Mucosa of descending colon (tissue), 3 donors: ENCODE measurements at places on chromosomes 1 and 21. TPM values are rescaled to one million over a fixed set of nuclear protein-coding genes. Genes with fewer than 3 reads are reported as not detected.

DNA sequence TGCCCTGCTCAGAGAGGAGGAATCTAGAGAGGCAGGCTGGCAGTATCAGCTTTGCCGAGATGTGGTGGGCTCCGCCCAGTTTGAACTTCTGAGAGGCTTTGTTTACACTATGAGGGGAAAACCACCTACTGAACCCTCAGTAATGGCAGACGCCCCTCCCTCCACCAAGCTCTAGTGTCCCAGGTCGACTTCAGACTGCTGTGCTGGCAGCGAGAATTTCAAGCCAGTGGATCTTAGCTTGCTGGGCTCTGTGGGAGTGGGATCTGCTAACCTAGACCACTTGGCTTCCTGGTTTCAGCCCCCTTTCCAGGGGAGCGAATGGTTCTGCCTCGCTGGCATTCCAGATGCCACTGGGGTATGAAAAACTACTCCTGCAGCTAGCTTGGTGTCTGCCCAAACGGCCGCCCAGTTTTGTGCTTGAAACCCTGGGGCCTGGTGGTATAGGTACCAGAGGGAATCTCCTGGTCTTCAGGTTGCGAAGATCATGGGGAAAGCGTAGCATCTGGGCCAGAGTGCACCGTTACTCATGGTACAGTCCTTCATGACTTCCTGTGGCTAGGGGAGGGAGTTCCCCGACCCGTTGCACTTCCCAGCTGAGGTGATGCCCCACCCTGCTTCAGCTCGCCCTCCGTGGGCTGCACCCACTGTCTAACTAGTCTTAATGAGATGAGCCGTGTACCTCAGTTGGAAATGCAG is 43.6 kb downstream of the C21orf91 start:
- DNase-seq: peak; percentile 35

The THEMIS2 gene
- total RNA-seq: 3.8 TPM

GRCh38 chr1:43957407-43958040 is 10.8 kb downstream of the IPO13 start:
- no peak for DNase-seq

The PRRC2C gene
- total RNA-seq: 138 TPM

The CLCA1 gene
- 1,288 TPM for total RNA-seq

The LDLRAD1 gene
- 0.39 TPM for total RNA-seq

The KLF17 gene
- not detected for total RNA-seq

The S100A16 gene
- total RNA-seq: 79.9 TPM

The HSF2BP gene
- 0.48 TPM for total RNA-seq

The HFM1 gene
- total RNA-seq: 0.12 TPM

The FMO2 gene
- 6.1 TPM for total RNA-seq

The CDA gene
- total RNA-seq: 33.9 TPM

The SPRR2A gene
- total RNA-seq: not detected

DNA sequence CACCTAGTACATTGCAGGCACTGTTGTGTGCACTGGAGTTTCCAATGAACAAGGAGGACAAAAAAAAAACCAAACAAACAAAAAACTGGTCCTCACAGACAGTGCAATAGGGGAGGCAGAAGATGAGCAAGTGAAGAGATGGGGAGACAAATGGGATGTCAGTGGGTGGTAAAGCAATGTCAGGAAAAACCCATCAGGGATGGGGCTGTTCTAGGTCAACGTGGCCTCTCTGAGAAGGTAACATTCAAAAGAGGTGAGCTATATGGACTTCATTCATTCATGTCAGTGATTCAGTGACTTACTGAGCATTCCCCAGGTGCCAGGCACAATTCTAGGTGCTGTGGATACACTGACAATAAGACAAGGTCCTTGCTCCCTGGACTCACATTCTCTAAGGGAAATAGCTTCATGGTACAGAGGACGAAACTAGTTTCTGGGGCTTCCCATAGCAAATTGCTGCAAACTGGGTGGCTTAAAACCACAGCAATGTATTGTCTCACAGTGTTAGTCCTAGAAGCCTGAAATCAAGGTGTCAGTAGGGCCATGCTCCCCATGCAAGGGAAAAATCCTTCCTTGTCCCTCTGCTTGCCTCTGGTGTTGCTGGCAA is 140.5 kb upstream of the KLHDC7A start:
- DNase-seq: no peak

- DNase-seq: no peak
Measured at GRCh38 chr1:2595812-2596529, 9.4 kb downstream of the PRXL2B start.

The KIRREL1 gene
- total RNA-seq: 29.5 TPM

- DNase-seq: no peak
Measured at GRCh38 chr1:100443811-100444571, 91.7 kb downstream of the CDC14A start.
